ENCODE measurements at places on chromosomes 1 and 21. TPM values are rescaled to one million over a fixed set of nuclear protein-coding genes. Genes with fewer than 3 reads are reported as not detected.

Gene S100A10
- total RNA-seq: 234 TPM

Gene AK5
- 0.38 TPM for total RNA-seq

Gene FAM167B
- total RNA-seq: 0.88 TPM

Gene MSH4
- 0.34 TPM for total RNA-seq

Gene SPRR2B
- not detected for total RNA-seq

Gene TEDDM1
- not detected for total RNA-seq

Gene OR2G6
- total RNA-seq: not detected

Gene TMEM125
- total RNA-seq: not detected

Gene SLC2A5
- total RNA-seq: 1.9 TPM

Gene MCOLN3
- total RNA-seq: 8.1 TPM

Gene NEGR1
- 18.6 TPM for total RNA-seq

Gene GSTM5
- 2.8 TPM for total RNA-seq

Gene GFI1
- total RNA-seq: not detected

Gene PANK4
- 23.5 TPM for total RNA-seq

Gene SLFNL1
- total RNA-seq: 0.16 TPM

Gene FAM3B
- total RNA-seq: not detected

Gene KRTAP21-2
- not detected for total RNA-seq

Gene IL19
- not detected for total RNA-seq

Gene CD5L
- not detected for total RNA-seq

Gene OLFML3
- total RNA-seq: 47.4 TPM

Gene SOAT1
- 83.3 TPM for total RNA-seq

Gene TCEANC2
- 4.5 TPM for total RNA-seq

Gene ITLN1
- total RNA-seq: not detected

Gene KIF26B
- under 0.01 TPM for total RNA-seq

Gene BCAN
- total RNA-seq: not detected

Gene LGR6
- not detected for total RNA-seq

Gene RAVER2
- total RNA-seq: 11.5 TPM

Gene PLCH2
- total RNA-seq: not detected

Gene ZBTB40
- 19.6 TPM for total RNA-seq

Gene CYP4A22
- 1.0 TPM for total RNA-seq

Gene CFHR1
- total RNA-seq: not detected

Gene SPRR2A
- not detected for total RNA-seq

Gene ADAM15
- total RNA-seq: 61.4 TPM

Gene TESK2
- 2.8 TPM for total RNA-seq

Gene RAB25
- total RNA-seq: not detected

Gene DENND2C
- 3.7 TPM for total RNA-seq

Gene FMOD
- total RNA-seq: 57.7 TPM

Gene JAM2
- 15.7 TPM for total RNA-seq

Gene WNT2B
- 7.2 TPM for total RNA-seq

Gene PADI1
- not detected for total RNA-seq

Gene KCNN3
- total RNA-seq: 0.57 TPM

Gene ITGB3BP
- 10.2 TPM for total RNA-seq

Gene NR0B2
- total RNA-seq: not detected

Gene DISP3
- not detected for total RNA-seq

Gene LAMB3
- total RNA-seq: 21.7 TPM

Gene SMG5
- total RNA-seq: 26.6 TPM

Gene C21orf58
- 2.9 TPM for total RNA-seq

Gene LORICRIN
- total RNA-seq: not detected

Data from subcutaneous adipose tissue (tissue), 4 donors.